ENCODE measurements at places on chromosomes 2 and 18.

DNA sequence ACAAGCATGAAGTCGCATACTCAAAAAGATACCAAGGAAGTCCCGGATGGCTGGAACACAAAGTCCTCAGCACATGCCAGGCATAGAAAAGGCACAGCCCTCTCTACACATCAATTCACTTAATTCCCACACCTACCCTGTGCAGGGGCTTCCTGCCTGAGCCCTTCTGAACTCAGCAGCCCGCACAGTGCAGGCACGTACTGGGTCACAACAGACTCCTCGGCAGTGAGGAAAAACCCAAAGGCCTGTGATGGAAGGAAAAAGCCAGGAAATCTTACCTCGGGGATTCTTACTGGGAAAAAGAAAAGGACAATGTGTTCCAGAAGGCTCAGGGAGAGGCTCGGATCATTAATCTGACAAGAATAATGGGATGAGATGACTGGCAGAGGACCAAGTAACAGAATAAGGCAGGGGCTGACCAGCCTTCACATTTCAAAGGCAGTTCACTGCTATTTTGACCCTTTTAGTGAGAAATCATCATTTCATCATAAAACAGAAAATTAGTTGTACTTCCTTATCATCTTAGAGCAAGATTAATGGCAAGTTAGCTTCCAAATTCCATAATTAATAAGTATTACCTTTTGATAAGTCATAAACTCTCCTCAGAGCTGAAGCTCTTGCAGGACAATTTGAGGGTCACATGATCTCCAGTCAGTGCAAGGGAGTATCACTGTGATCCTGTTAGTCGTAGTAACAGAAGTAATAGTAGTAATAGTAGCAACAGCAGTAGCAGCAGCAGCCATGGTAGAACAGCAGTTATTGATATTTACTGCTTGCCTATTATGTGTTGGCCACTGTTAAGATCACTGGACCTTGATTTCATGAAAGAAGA lies 87.4 kb downstream of the STK39 start:
- peak; percentile 28 for DNase-seq

DNA sequence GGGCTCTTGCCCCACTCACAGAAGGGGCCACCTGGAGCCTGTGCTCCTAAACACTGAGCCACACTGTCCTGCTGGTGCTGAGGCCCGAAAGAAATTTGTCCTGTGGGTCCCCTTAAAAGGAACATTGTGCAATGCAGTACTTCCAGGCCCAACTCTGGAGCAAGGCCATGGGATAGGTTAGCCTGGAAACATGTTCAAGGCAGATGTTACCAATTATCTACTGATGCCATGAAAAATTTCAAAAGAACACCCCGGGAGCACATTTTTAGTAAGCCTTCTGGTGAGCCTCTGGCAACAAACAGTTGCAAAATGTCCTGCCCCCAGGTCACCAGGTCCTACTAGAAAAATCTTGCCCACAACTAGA lies 12.3 kb upstream of the PTMA start:
- DNase-seq = no peak

DNA sequence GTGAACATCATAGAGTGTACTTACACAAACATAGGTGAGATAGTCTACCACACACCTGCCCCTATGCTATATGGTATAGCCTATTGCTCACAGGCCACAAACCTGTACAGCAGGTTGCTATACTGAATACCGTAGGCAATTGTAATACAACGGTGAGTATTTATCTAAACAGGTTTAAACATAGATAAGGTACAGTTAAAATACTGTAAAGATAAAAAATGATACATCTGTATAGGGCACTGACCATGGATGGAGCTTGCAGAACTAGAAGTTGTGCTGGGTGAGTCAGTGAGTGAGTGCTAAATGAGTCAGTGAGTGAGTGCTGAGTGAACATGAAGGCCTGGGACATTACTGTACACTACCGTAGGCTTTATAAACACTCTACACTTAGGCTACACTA lies 267.0 kb upstream of the HS6ST1 start:
- no peak for DNase-seq

GRCh38 chr2:40155728-40156127 lies 296.2 kb downstream of the SLC8A1 start:
- DNase-seq = no peak

- DNase-seq = no peak
These were observed 72.3 kb downstream of the FMNL2 start for GRCh38 chr2:152407204-152407721.

GRCh38 chr2:233441161-233442027 lies 87.1 kb downstream of the DGKD start:
- no peak for DNase-seq

GRCh38 chr2:65093211-65093610 lies 36.7 kb downstream of the RAB1A start:
- DNase-seq = no peak
